ENCODE measurements at places on chromosomes 11 and 22. TPM values are rescaled to one million over a fixed set of nuclear protein-coding genes. Genes with fewer than 3 reads are reported as not detected.

The OR51B4 gene
- total RNA-seq = not detected

The CATSPER1 gene
- not detected for total RNA-seq

The CBLIF gene
- not detected for total RNA-seq

The LGALS12 gene
- 2.0 TPM for total RNA-seq

The KRTAP5-10 gene
- not detected for total RNA-seq

The DBX1 gene
- not detected for total RNA-seq

The RAC2 gene
- total RNA-seq = not detected

GRCh38 chr11:100861212-100861611, 174.1 kb downstream of the ARHGAP42 start:
- no peak for DNase-seq

DNA sequence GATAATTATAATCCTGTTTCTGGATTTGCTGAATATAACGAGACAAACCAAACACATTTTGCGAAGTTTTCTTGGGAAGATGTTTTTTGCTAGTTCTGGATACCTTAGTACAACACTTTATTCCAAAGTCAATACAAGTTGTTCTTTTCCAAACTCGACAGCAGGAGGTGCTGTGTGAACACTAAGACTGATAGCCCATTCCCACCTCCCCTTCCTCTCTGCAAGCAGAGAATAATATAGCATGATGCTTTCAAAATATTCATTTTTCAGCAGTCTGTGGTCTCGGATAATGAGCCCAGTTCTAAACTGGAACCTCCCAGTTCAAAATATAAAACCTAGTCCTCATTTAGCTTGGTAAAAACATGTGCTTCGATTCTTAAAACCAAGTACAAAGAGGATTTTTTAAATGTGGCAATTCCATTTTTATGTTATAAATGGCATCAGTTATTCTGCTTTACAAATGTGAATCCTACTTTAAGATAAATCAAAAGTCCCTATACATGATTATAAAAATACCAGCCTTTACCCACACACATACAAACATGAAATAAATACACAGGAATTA, 129.1 kb downstream of the DCDC1 start:
- DNase-seq = peak; percentile 6

- peak; percentile 22 for DNase-seq
Measured at GRCh38 chr22:37806409-37807333, 1.1 kb upstream of the GCAT start.

- no peak for DNase-seq
Measured at GRCh38 chr22:47816863-47817210, 1054.4 kb downstream of the TBC1D22A start.

DNA sequence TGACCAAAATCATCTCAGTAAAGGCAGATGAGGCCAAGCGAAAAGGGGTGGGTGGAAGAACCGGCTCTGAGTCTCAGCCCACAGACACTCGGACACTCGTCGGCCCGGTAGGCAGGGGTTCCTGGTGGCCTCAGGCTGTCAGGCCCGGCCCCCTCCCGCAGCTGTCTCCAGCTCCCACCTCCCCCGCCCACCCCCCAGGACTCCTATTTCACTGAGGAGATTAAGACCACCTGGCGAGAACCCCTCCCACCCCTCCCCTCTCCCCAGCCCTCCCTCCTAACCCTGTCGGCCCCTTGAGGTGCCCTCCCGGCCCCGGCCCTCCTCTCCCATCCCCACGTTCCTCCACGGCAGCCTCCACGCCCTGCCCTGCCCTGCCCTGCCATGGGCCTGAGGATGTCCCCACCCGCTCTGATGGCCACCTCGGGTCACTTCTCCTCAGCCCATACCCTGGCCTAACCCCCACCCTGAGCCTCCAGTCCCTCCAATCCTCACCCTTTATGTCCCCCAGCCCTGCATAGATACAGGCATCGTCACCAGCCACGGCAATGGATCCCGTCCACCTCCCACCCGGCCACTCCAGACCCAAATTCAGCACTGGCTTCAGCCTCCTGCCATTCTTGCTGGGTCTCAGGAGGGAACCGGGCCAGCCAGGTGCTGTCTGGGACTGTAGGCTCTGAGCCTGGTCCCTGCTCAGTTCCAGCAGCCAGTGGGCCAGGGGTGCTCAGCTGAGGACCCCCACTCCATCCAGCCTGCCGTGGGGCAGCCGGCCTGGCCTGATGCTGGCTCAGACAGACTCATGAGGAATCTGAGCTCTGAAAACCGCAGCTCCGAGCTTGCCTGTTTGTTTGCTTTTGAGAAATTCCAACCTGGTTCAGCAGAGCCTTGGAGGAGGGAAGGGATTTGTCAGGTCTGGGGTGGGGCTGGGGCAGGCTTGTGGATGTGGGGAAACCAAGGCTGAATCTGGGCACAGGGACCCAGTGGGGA, 9.8 kb upstream of the TBX1 start:
- DNase-seq = no peak

DNA sequence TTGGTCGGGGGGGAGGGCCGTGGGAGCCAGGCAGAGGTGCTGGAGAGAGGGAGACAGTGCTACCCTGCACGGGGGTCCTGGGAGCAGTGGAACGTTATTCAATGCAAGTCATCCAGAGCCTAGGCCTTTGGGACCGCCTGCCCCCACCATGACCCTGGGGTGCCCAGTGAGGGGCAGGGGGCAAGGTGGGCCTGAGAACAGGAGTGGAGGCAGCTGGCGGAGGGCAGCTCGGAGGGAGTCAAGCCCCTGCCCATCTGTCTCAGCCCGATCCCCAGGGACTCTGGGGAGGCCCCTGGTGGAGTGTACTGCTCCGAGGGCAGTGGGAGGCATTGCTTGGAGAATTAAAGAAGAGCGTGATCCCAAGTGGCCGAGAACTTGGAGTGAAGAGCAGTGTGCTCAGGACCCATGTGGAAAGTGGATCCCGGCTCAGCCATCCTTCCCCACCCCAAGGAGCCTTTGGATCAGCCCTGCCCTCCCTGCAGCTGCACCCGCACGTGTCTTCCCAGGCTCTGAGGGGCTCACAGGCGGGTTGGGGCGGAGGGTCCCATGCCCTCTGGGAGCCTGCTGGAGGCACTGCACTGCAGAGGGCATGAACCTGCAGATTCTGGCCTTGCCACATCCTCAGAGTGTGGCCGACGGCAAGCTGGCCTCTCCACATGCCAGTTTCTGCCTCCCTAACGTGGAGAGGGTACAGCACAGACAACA, 34.0 kb upstream of the SMIM38 start:
- DNase-seq = no peak

- peak; percentile 8 for DNase-seq
Measured at GRCh38 chr11:34564807-34565241, 51.2 kb upstream of the ELF5 start.

- no peak for DNase-seq
Measured at GRCh38 chr11:99068832-99069231, 48.1 kb downstream of the CNTN5 start.

GRCh38 chr11:80327956-80328614, 887.3 kb upstream of the TENM4 start:
- DNase-seq = no peak

DNA sequence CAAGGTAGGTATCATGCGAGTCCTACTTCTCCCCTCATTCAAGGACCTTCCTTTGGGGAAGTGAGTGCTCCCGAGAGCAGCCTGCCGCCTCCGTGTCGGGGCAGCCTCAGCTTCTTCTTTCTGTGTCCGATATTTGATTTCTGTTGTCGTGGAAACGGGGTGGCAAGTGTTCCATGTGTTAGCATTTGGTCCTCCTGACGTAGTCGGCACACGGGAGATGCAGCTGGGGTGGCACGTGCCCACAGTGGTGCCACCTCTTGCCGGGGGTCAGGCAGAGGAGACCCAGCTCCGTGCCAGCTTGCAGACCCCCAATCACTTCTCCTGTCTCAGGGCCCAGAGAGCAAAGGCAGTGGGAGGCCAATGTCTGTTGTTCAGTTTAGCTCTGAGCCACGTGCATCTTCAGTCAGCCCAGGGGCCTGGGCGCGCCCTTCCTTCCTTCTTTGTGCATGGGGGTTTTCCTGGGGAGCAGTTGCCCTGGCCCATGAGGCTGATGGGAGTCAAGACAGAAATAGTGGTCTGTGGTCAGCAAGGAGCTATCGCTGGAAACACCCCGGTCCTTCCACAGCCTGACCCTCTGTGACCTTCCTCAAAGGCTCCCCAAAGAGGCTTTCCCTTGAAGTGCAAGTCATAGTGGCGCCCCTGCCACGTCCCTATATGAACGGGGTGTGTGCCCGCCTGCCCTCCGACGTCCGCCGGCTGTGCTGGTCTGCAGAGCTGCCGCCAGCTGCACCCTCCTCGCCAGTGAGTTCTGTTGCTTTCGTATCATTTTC, 44.5 kb downstream of the PARVB start:
- DNase-seq = no peak

GRCh38 chr11:12842933-12843636, 166.0 kb upstream of the RASSF10 start:
- DNase-seq = peak; percentile 64

All from MG63 (cell line).